WTC11 (cell line): ENCODE measurements at places on chromosomes 2 and 18.

DNA sequence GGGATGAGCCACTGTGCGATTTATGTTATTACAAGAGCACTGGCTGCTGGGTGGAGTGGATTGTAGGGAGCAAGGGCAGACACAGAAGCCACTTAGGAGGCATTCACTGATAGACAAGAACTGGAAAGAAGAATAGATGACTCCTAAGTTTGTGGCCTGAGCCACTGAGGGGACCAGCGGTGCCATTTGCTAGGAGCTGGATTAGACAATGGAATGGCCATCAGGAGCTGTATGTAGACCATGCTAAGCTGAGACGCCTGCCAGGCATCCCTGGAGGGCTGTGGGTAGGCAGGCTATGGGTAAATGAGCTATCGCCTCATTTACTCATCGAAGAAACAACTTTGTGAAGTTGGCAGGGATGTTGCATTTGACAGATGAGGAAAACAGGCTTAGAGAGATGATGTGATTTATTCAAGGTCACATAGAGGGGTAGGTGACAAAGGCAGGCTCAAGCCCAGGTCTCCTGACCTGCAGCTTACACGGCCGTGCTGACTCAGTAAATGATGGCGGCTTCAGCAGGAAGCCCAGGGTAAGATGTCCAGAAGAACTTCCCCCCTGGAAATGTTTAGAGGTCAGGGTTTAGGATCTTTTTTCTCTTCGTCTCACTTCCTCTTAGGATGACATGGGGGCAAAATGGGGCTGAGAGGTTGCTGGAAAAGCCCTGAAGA, 2.8 kb downstream of the MFSD2B start:
- DNase-seq: no peak

GRCh38 chr2:172484706-172485105, 57.3 kb downstream of the ITGA6 start:
- DNase-seq: no peak

GRCh38 chr18:58078889-58079573, 35.0 kb downstream of the NEDD4L start:
- DNase-seq: no peak

- no peak for DNase-seq
Observed at GRCh38 chr2:112811841-112812306, 24.7 kb downstream of the IL1B start.

GRCh38 chr2:47504174-47504810, 101.3 kb downstream of the MSH2 start:
- DNase-seq: no peak

DNA sequence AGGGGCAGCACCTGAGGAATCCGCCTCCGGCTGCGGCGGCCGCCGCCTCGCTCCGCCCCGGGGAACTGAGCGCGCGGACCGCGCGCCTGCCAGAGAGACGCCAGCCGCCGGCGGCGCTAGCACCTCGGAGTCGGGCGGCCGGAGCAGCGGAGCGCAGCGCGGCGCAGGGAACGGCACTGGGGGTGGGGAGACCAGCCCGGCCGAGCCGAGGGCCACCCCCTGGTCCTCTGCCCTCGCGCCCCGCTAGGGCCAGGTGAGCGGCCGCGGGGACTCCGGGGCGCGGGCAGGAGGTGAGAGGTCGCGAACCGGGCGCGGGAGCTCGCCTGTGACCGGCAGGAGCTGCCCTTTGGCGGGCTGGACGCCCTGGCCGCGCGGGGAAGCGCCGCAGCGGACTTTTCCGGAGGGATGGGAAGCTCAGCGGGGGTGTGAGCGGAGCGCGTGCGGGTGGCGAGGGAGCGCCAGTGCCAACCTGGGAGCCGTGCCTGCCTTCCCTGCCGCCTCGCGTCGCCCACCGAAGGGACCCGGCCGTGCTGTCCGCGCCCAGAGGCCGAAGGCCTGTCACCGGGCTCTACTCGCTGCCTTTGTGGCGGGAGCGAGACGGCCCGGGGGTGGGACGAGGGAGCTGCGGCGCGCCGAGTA, at the start of gene GREB1L:
Gene GREB1L (plus strand): TSS at position 92 of the 639 bp plus-strand sequence. CDS start 141,287 bp downstream, outside the sequence.
- peak; percentile 77 for DNase-seq

DNA sequence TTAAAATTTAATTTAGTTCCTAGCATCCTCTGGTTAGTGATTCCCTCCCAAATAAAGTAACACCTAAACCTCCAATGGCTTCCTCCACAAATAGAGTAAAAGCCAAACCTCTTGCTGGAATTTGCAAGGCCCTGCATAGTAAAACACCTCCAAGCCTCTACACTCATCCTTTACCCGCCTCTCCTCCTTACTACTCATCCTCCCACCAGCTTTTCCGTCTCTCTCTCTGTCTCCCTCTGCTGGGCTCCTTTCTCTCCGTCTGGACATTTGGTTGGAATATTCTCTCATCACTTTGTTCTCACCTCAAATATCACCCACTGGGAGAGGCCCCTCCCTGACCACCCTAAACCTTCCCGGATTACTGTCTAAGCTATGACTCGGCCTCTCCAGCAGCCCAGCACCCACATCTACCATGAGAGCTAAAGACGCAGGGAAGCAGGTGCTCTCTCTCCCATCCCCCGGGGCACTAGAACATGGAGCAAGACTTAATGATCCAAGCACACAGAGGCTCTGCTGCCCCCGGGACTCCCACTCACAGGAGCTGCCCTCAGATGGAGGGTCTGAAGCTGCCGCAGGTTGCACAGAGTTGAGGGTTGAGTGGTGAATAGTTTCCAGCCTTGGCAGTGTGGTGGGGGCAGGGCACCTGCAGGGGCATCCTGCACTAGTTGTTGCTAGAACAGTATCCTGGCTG, 167.2 kb downstream of the FBXO15 start:
- peak; percentile 68 for DNase-seq

- no peak for DNase-seq
Observed at GRCh38 chr18:48929941-48930713, 20.6 kb downstream of the SMAD7 start.

- no peak for DNase-seq
Observed at GRCh38 chr18:3248062-3248657, 559 bp downstream of the MYL12A start.

DNA sequence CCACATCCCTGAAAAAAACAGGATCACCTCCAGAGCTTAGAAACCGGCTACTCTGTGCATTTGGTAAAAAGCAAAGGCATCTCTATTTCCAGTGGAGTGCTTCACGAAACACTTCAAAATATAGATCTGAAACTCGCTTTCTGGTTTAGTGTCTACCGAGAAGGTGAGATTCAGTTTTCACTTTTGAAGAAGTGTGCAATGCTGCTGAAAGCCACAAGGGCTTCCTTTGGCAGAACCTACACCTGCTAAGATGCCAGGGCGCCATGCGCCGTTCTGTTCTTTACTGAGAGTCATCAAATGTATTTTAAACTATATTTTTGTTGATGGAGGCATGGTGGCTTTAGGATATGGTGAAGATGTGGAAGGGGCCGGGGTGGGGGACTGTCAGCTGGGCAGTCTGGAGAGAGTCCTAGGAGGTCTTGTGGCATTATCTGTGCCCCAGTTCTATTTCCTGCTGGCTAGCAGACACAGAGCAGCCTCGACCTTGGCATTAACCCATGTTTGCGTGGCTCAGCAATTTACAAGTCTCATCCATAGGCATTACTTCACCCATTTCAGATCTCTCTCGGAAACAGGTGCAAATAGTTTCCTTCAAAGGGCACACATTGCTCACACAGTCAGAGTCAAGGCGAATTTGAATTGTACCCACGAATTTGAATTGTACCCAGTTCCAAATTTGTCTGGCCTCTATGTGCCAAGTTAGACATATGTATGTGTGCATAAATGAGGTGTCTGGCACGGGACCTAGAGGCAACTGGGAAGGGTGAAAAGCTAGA, 46.7 kb upstream of the KCNF1 start:
- DNase-seq: no peak

- DNase-seq: no peak
Observed at GRCh38 chr18:70428439-70428838, 139.6 kb downstream of the SOCS6 start.

GRCh38 chr2:100580367-100581276, 17.8 kb downstream of the PDCL3 start:
- DNase-seq: no peak

GRCh38 chr2:177727577-177728398, 335.2 kb downstream of the AGPS start:
- DNase-seq: no peak

- no peak for DNase-seq
Observed at GRCh38 chr2:133316557-133316956, 251.7 kb downstream of the NCKAP5 start.

GRCh38 chr2:138654146-138654545, 126.0 kb downstream of the NXPH2 start:
- DNase-seq: no peak

DNA sequence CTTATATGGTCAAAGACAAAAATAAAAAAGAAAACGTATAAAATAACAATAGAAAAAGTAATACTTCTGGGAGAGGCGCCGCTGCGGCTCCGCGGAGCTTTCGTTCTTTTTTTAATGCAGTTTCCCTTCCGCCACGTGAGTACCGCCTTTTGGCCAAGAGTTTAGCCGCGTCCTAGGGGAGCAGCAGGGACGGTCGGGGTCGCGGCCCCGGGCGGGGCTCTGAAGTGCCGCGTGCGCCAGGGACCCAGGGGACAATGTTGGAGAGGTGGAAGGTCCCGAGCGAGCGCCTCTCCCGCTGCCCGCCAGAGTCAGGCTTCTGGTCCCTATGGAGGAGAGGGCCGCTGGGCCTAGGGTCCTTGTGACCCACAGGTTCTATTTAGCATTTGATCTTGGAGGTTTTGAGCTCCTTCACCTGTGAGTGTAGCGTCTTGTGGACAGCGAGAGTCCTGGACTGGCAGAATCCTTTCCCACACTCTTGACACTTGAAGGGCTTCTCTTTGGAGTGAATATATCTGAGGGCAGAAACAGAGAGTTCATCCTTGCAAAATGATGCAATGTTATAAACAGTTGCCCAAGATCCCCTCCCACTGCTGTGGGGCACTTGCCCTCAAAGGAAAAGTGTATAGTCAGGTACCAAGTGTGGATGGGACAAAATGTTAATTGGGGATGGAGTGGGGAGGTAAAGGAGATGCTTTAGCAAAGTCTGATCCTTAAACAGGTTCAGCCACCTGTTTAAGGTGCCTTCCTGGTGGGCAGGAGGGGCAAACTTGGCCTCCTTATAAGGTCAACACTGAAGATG, 6.3 kb downstream of the OSR1 start:
- peak; percentile 25 for DNase-seq

- DNase-seq: no peak
Observed at GRCh38 chr18:78675231-78675630, 304.4 kb upstream of the SALL3 start.

GRCh38 chr2:102943251-102943650, 181.4 kb downstream of the TMEM182 start:
- no peak for DNase-seq

DNA sequence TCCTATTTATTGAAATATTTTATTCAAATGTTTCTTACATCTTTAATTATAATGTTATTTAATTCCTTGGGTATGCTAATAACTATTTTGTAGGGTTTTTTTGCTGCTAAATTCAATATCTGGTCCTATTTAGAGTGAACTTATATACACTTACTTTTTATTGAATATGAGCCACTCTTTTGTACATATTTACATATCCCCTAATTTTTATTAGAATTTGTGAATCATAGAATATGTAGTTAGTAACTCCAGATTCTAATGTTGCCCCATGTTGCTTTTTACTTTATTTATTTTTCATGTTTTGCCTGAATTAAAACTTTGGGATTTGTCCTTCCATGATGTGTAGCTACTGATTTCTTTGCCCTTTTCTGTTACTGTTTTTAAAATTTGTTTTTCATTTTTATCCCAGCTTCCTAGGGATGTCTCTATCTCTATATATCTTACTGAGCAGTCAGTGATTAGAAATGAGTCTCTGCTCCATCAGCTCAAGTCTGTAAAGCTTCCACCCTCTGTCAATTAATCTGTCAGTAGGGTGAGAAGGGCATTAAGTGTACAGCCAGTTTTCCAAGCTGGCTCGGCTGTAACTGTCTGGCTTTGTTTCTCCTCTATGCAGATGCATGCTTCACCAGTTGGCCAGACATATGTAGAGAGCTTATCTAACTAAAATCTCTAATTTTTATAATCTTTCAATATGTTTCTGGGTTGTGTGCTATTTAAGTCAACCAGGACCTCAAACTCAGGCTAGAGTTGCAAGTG, 256.9 kb downstream of the CDH19 start:
- no peak for DNase-seq

GRCh38 chr18:40346146-40346545, 1608.9 kb upstream of the PIK3C3 start:
- DNase-seq: no peak

DNA sequence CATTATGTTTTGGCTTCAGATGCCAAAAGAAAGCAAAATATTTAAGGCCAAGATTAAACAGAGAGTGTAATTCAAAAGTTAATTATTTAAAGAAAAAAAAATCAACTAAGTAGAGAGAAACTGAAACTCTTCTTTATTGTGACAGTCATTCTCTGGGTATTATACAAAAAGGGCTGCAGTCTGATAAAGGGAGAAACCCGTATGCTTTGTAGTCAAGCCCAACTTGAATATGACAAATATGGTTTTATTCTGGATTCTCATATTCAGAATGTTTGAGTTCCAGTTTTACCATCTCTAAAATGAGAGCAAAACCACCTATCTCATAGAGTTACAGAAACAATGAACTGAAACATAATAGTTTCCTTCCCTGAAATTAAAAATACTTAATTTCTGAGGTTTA, 8.2 kb downstream of the CDH2 start:
- no peak for DNase-seq

DNA sequence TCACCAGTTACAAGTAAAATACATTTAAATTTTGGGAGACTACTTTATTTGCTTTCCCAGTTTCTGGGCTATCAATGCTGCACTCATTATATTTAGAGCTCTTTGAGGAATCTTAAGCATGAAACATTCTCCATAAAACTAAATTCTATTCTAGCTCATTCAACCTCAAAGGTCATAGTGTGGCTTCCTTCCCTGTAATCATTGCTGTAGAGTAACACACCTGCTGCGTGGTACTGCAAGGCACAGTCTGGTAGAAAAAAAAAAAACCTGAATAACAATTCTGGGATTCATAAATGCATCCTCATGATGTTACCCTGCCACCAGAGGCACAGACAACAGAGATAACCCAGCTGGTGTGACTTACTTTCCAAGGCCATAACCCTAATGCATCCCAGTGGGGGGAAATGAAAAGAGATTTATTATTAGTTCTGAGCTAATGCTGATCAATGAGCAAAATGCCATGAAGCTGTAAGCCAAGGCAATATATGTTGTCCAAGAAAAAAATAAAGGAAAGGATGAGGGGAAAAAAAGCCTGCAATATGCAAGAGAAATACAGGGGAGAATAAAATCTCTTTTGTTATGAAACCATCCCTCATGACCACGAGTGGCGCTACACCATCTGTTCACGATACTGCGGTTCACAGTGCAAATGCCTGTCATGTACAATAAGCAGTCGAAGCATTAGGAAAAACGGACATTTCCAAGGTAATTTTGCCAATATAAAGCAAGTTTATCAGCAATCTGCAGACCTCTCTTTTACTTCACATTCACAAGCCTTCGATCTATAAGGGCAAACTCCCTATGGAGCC, 1481.6 kb upstream of the PIK3C3 start:
- DNase-seq: no peak
